KG1 (cell line): ENCODE measurements at places on chromosomes 12 and 14.

DNA sequence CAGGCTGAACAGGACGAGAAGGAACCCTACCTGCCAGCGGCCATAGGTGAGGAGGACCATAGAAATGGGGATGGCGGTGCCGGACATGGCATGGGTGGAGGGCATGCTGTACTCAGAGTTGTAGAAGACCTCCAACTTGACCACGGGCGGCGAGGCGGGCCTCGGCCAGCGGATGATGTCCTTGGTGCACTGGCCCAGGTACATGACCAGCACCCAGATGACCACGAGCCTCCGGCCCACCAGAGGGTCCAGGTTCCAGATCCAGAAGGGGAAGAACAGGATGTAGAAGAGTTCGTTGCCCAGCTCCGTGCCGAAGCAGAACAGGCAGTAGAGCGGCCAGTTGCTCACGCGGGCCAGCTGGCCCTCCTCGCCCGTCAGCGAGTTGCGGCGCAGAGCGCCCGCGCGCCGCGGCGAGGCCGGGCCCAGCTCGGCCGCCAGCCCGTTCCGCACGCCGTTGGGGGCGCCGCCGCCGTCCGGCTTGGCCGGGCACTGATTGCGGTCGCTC, 582 bp downstream of the SGPP1 start:
- no peak for DNase-seq

- DNase-seq: no peak
These were observed 30.6 kb downstream of the RESF1 start for GRCh38 chr12:31989571-31990362.

DNA sequence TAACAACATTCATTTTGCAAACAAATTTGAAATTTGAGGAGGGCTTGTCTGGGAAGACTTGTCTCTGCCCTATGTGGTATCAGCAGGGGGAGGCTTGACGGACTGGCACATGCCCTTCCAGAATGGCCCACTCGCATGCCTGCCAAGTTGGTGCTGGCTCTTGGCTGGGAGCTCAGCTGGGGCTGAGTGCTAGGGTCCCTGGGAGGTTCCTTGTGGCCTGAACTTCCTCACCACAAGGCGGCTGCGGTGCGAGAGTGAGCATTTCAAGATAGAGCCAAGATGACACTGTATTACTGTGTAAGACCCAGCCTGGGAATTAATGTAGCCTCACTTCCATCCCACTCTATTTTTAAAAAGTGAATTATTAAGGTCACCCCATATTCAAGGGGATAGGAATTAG, 271.6 kb upstream of the PLEKHG7 start:
- DNase-seq: no peak

- DNase-seq: no peak
These were observed 20.1 kb upstream of the TEX22 start for GRCh38 chr14:105378199-105378598.

- no peak for DNase-seq
These were observed 116.0 kb downstream of the METTL25 start for GRCh38 chr12:82474181-82474797.

DNA sequence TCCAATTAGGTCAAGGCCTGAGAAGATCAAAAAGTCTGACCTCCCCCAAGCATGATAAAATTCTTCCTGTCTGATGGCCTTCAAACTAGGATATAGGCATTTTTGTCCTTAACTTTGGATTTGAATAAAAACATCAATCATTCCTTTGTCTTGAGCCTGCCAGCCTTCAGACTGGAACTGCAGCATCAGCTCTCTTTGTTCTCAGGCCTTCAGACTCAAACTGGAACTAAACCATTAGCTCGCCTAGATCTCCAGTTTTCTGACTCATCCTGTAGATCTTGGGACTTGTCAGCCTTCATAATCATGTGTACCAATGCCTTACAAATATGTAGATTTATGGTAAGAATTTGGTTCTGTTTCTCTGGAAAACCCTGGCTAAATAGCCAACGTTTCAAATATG, 721.7 kb downstream of the GALC start:
- DNase-seq: no peak

GRCh38 chr12:8685051-8685450, 12.7 kb upstream of the RIMKLB start:
- DNase-seq: no peak
